ENCODE measurements at places on chromosomes 7 and 10. TPM values are rescaled to one million over a fixed set of nuclear protein-coding genes. Genes with fewer than 3 reads are reported as not detected.

DNA sequence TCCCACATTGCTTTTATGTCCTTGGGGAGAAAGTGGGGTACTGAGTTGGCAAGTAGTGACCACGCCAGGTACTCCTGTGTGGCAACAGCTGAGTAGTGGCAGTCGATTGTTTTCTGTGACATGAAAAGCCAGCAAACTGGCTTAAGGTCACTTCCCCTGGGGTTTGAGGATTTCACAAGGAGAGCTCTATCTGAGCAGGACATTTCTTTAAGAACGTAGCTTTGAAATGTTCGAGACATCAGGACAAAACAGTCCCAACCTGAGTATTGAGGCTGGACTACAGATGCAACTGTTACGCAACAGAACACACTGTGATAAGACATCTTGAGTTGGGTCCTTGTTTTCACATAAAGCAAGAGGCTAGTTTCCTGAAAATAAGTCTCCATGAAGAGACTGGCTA, 146.7 kb upstream of the KLF14 start:
- no peaks in the 10 kb centered on the region for H3K27me3 ChIP-seq

- H3K36me3 ChIP-seq = no peaks in the 10 kb centered on the region
- no peak for DNase-seq
- H3K27ac ChIP-seq = no peak overlapping the region
- no peak overlapping the region for H3K4me3 ChIP-seq
- no peaks in the 10 kb centered on the region for H3K4me1 ChIP-seq
Observed at GRCh38 chr10:132700156-132701098, 85.5 kb downstream of the NKX6-2 start.

DNA sequence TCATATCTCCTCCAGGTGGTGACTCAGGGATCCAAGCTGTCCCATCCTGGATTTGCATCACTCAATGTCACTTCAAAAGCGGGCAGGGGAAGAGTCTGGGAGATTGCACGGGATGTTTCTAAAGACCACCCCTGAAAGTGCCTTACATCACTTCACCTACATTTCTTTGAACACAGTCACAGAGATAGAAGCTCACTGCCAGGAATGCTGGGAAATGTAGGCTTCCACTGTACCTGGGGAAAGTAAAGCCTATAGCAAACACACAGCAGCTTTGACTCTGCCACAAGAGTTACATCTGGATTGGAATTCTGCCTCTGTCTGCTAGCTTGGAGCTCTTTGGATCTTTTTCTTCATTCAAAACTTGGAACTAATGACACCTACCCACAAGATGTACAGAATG, 300.9 kb downstream of the WDR11 start:
- no peaks in the 10 kb centered on the region for H3K36me3 ChIP-seq
- H3K27me3 ChIP-seq = no peaks in the 10 kb centered on the region
- H3K4me3 ChIP-seq = no peak overlapping the region
- no peaks in the 10 kb centered on the region for H3K4me1 ChIP-seq
- no peak overlapping the region for H3K27ac ChIP-seq

- DNase-seq = no peak
- H3K36me3 ChIP-seq = no peaks in the 10 kb centered on the region
- H3K27me3 ChIP-seq = no peaks in the 10 kb centered on the region
- no peaks in the 10 kb centered on the region for H3K4me1 ChIP-seq
- no peak overlapping the region for H3K4me3 ChIP-seq
Observed at GRCh38 chr10:24843256-24843655, 109.2 kb downstream of the PRTFDC1 start.

The LIPK gene
- not detected for total RNA-seq

The SYT15 gene
- 1.7 TPM for total RNA-seq

The CYP2W1 gene
- total RNA-seq = not detected

The SLC16A12 gene
- total RNA-seq = not detected

The AKR1E2 gene
- 9.8 TPM for total RNA-seq

Data from CD4-positive, alpha-beta memory T cell (primary cell).